ENCODE measurements at places on chromosomes 6 and 20.

DNA sequence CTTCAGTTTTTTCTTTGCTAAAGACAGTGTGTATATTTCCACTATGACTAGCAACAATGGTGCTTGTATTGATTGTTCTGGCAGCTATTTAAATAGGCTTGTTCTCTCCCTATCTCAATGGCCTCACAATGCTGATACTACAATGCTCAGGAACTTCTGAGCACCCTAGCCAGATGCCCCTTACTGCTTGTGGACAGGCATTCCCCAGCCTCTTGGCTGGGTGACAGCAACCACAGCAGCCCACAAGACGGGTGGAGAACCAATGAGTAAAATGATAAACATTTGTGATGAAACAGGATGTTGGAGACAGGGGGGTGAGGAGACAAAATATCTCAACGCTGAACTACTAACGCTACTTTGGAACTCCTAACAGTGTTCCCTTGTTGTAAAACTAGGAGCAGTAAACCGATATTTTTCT is 42.3 kb downstream of the HIVEP2 start:
- DNase-seq = peak; percentile 98

DNA sequence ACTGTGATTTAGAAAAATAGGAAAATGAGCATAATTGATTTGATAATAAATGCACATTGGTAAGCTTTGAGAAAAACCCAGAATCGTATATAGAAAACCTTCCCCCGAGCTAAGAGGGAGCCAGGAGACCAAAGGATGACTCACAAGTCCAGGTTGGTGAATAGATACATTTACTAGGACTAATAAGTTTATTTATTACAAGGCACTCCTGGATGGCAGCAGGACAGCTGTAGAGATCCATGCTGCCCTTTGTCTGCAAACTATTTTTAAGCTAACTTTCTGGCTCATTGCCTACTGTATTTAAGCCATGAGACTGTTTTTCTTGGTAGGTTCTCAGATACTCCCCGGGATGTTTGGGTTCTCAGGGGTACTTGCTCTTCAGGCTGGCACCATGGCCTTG is 13.4 kb downstream of the CASP8AP2 start:
- no peak for DNase-seq

GRCh38 chr20:61133611-61134010 is 118.5 kb upstream of the CDH4 start:
- DNase-seq = no peak

DNA sequence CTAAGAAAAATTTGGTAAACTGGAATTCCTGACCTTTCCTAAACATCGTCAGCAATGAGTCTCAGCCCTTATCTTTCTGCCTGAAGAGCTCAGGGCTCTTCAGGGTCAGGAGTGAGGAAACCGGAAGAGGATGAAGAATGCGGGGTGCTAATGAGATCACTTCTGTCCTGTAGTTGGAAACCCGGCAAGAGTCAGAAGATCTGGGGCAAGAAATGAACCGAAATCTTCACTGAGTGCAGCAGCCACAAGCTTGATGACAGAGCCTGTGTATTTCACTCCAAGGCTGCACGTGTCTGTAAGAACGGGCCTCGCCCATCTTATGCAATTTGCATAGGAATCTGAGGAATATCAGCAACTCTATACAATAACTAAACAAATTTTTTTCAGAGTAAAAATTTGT is 60.4 kb upstream of the QKI start:
- peak; percentile 67 for DNase-seq

DNA sequence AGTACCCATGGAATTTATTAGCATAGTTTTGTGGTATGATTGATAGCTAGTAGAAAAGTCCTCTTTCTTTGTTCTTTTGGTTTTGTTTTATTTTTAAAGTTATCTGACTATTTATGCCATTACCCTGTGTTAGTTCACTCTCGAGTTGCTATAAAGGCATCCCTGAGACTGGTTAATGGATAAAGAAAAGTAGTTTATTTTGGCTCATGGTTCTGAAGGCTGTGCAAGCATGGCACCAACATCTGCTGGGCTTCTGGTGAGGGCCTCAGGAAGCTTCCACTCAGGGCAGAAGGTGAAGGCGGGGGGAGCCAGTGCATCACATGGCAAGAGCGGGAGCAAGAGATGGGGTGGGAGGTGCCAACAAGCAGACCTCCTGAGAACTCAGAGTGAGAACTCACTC is 166.5 kb downstream of the MTHFD1L start:
- no peak for DNase-seq
